H7 (cell line): ENCODE measurements at places on chromosomes 7 and 10.

- DNase-seq, result no peak
Observed at GRCh38 chr10:30000802-30001571, 58.4 kb downstream of the JCAD start.

- no peak for DNase-seq
Observed at GRCh38 chr7:4151926-4152549, 530.1 kb upstream of the FOXK1 start.

DNA sequence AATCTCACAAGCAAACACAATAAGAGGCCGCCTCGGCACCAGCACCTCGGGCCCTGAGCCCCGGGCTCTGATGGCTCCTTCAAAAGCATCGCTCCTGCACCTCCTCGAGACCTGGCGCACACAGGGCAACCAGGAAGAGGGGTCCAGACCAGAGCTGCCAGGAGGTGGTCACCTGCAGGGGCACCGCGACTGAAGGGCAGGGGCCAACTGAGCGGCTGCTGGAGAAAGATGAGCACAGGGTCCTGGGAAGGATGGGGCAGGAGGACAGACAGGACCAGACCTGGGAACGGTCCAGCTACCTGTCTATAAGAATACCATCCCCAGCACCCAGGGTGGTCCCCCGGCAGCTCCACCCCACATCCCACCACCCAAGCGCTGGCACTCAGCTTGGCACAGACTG lies 20.8 kb downstream of the MAD1L1 start:
- no peak for DNase-seq

DNA sequence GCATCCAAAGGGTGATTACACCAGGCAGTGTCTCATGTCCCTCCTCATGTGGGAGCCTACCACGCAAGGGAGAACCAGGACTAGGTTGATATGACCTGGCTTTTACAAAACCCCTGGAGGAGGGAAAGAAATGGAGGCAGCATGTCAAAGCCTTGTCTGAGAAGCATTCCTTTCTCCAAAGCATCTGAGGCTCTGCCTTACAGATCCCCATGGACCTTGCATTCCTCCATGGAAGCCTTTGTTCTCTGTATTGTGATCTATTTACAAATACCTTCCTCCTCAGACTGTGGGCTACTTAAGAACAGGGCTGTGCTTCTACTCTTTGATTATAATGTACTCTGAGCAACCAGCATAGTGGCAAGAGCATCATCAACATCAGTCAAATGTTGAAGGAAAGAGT lies 197.0 kb downstream of the PLXNA4 start:
- no peak for DNase-seq

- no peak for DNase-seq
Observed at GRCh38 chr7:155731380-155731779, 80.9 kb downstream of the SHH start.

- DNase-seq, result no peak
Observed at GRCh38 chr10:128149267-128150014, 23.2 kb upstream of the MKI67 start.

- no peak for DNase-seq
Observed at GRCh38 chr7:155181768-155182167, 111.6 kb downstream of the HTR5A start.

- no peak for DNase-seq
Observed at GRCh38 chr10:127044186-127044585, 139.0 kb downstream of the DOCK1 start.

- DNase-seq, result peak; percentile 34
Observed at GRCh38 chr10:124560377-124561105, 98.9 kb downstream of the LHPP start.
